ENCODE measurements at places on chromosomes 11 and 22.

- no peak for DNase-seq
These were observed 14.8 kb upstream of the MFNG start for GRCh38 chr22:37500745-37501609.

- no peak for DNase-seq
These were observed 34.4 kb downstream of the IGF2 start for GRCh38 chr11:2104524-2105440.

- DNase-seq = no peak
These were observed 11.7 kb upstream of the RASD2 start for GRCh38 chr22:35528927-35529326.

GRCh38 chr22:18075101-18075719 lies 2.6 kb upstream of the PEX26 start:
- no peak for DNase-seq

- DNase-seq = peak; percentile 55
These were observed 61.8 kb downstream of the SLC22A12 start for GRCh38 chr11:64652586-64653387.

Measured in H4 (cell line).